ENCODE measurements at places on chromosomes 7 and 10.

- no peak for DNase-seq
Measured at GRCh38 chr10:12797471-12798262, 203.8 kb downstream of the CCDC3 start.

DNA sequence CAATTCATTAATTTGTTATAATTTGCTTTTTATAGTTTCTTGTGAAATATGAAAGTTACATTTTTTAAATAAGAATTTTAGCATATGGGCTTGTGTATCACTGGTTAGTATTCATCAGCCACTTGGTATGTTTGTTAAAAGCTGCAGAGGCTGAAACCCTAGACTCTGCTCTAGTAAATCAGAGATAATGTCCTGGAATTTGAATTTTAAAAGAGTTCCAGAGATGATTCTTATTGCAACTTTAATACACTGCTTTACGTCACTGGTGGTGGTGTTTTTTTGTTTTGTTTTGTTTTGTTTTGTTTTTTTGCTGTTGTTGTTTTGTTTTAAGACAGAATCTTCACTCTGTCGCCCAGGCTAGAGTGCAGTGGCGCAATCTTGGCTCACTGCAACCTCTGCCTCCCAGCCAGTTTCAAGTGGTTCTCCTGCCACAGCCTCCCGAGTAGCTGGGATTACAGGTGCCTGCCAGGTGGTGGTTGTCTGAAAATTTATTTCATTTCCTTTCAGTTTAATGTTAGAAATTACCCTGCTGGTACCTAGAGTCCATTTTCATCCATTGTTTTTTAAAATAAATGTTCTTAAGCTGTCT, 43.8 kb downstream of the PTPN12 start:
- DNase-seq: no peak

GRCh38 chr7:25864511-25864910, 287.5 kb upstream of the NFE2L3 start:
- DNase-seq: no peak

- no peak for DNase-seq
Measured at GRCh38 chr10:14184841-14185315, 145.8 kb downstream of the FRMD4A start.

- DNase-seq: no peak
Measured at GRCh38 chr10:65125212-65125611, 1604.0 kb downstream of the REEP3 start.

DNA sequence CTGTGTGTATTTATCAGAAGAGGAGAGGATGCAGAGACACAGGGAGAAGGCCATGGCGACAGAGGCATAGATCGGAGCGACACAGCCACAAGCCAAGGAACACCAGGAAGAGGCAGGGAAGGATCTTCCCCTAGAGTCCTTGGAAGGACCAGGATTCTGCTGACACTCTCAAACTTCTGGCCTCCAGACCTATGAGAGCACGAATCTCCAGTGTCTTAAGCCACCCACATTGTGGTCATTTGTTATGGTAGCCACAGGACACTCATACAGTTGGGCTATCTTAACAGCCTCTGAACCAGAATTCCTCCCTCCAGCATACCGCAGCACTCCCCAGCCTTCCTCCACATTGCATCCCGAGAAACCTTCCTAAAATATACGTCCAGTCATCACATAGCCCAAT, 367.0 kb upstream of the MGMT start:
- DNase-seq: no peak

GRCh38 chr7:71538210-71538609, 406.3 kb downstream of the GALNT17 start:
- no peak for DNase-seq

DNA sequence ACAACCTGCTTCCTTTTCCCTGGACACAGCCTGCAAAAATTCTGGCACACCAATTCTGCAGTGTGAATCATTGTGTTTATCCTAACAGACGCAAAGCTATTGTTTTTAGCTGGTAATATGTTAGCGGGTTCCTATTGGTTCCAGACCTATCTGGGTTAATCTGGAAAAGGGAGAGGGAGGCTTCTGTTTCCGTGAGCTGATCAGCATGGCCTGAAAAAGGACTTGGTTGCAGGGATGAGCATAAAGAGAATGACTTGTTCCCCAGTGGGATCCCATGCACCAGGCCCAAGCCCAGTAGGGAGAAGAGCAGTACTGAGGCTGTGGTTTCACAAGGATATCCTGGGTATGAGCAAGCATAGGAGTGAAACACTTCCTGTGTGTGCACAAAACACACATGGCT, 78.4 kb downstream of the PDE1C start:
- no peak for DNase-seq

- no peak for DNase-seq
Measured at GRCh38 chr7:26490640-26491624, 199.3 kb downstream of the SNX10 start.

Data from left forelimb (tissue), 1 donor.